ENCODE measurements at places on chromosomes 13 and 19.
A peak's percentile ranks its signal among the peaks of the same experiment; 100 is the strongest.

DNA sequence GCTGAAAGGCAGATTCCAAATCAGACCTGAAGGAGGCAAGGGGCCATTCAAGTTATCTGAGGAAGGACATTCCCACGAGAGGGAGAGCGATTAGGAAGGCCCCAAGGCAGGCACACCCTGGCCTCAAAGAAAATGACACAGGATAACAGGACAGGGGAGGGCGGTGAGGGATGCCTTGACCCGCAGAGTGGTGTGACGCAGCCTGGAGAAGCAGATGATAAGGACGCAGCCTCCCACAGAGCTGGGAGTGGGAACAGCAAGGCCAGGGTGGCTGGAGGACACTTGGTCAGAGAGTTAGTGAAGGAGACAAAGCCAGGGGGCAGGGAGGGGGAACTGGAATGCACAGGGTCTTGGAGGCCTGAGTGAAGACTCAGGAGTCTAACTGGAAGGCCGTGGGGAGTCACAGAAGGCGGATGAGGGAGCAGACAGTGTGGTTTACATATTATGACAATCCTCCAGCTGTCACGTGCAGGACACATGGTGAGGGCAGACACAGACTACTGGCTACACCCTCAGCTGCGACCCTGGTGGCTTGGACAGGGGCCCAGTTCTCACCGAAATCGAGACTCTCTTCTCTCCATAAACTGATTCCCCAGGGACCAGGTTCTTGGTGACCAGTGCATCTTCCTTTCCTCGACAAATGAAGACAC lies 5.8 kb upstream of the DYRK1B start:
- no peak for DNase-seq

- no peak for DNase-seq
Observed at GRCh38 chr19:44757735-44758505, 9.4 kb downstream of the BCL3 start.

DNA sequence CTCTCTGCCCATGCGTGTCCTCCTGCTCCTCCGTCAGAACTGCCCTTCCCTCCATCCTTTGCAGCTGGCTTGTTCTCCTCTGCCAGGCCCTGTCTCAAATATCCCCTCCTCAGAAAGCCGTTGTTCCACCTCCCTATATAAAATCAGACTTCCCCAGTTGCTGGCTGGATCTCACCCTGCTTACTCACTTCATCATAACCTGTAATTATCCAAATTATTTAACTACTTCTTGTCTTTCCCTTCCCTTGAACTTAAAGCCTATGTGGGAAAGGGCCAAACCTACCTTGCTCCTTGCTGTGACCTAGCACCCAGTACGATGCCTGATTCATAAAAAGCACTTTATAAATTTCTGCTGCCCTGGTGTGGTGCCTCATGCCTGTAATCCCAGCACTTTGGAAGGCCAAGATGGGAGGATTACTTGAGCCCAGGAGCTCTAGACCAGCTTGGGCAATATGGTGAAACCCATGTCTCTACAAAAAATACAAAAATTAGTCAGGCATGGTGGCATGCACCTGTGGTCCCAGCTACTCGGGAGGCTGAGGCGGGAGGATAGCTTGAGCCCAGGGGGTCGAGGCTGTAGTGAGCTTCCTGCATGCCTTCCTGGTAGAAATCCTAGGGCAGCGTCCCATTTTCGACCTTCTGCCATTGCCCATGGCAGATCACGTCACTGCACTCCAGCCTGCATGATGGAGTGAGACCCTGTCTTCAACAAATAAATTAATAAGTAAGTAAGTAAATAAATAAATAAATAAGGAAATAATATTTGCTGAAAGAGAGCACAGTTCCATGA lies 39.5 kb upstream of the ZNF536 start:
- no peak for DNase-seq

- DNase-seq: no peak
Observed at GRCh38 chr13:34816908-34817665, 125.0 kb upstream of the NBEA start.

DNA sequence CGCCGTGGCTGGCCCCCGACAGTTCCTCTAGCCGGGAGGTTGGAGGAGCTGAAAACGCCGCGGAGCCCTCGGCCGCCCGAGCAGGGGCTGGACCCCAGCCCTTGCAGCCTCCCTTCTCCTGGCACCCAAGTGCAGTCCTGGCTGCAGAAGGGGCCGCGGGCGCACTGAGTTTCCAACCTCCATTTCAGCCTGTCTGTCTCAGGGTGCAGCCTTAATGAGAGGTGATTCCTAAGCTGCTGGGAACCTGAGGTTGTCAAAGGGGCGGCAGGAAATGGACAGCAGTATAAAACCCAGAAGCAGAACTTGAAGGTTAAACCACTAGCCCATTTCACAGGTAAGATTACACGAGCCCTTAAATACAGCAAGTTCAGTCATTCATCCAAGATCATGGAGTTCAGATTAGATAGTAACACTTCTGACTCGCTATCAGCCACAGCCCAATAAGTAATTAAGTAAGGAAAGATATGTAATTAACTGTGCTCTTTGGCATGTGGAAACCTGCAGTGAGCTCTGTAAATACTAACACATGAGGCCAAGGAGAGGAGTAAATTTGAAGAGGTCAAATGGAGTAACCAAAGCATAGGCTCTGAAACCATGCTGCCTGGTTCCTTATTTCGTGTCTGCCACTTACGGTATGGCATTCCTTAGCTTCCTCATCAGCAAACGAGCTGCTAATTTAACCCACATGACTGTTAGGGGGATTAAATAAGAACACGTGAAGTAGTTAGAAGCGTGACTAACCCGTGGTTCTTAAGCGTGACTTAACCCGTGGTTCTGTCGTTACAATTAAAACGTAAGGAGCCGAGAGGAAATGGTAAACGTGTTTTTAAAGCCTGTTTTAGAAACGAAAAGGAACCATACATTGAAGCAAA lies 686 bp downstream of the SETDB2 start:
- DNase-seq: peak; percentile 67

Data from CD4-positive, alpha-beta T cell treated with Interleukin-15 for 4 hours (primary cell).